ENCODE measurements at places on chromosomes 13 and 19.

GRCh38 chr13:21100994-21101757 lies 39.8 kb upstream of the LATS2 start:
- DNase-seq, result no peak

DNA sequence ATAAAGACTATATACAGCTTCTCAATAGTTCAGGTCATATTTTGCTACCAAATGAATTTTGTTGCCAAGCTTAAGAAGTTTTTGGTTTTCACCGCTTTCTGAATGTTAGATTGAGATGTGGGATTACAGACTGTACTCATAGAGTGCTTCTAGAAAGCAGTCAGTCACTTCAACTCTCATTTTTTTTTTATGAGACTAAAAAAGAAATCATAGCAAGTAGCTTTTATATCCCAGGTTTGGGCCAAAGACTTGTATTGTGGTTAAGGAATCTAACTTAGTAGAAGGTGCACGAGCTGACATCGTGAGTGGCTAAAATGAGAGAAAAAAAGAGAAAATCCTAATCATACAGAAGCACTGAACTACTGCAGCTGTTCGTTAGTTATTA lies 2.2 kb upstream of the USPL1 start:
- no peak for DNase-seq

DNA sequence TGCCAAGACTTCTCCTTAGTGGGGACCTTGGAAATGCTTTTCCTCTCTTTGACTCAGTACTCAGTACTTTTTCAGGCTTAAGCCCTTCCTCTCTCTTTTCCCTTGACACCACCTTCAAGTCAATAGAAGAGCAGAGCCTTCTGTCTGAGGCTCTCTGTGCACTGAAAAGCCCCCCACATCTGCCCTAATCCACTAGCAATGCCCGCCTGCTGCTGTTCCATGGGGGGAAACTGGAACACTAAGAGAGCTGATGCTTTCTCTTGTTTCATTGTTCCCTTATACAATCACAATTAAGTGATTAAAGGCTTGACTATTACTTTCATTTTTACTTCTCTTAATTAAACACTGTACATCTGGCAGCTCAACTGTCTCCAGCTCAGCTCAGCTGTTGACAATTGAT lies 254.5 kb downstream of the SLITRK6 start:
- no peak for DNase-seq

- no peak for DNase-seq
These were observed 855 bp downstream of the UNC13A start for GRCh38 chr19:17687141-17687856.

DNA sequence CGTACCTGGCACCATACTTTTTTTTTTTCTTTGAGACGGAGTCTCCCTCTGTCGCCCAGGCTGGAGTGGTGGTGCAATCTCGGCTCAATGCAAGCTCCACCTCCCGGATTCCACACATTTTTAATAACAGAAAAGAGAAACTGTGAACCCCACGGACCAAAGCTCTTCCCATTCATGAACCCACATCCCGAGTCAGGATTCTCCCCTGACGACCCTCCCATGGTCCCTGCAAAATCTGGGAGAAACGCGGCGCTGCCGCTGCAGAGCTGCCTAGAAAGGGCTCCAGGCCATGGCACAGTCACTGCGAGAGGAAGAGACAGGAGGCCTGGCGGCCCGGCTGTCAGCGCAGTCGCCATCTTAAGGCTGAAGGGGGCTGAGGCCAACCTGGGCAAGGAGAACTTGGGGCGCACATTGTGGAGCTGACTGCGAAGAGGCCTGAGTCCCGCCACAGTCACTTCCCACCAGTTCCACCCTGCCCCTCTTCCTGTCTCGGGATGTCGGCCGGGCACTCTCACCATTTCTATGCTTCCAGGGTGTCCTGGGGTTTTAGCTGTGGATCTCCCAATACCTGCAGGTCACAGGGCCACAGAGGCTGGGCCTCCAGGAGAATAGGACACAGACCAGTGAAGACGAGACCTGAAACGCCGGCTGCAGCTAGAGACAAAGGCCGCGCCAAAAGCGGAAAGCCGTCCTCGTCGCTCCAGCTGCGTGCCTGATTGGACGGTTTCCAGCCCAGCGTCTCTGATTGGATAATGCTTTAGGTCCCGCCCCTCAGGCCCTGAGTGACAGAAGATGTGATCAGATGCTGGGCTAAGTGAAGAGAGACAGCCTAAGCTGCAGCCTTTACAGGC lies 71.0 kb downstream of the ZNF486 start:
- DNase-seq, result peak; percentile 85

DNA sequence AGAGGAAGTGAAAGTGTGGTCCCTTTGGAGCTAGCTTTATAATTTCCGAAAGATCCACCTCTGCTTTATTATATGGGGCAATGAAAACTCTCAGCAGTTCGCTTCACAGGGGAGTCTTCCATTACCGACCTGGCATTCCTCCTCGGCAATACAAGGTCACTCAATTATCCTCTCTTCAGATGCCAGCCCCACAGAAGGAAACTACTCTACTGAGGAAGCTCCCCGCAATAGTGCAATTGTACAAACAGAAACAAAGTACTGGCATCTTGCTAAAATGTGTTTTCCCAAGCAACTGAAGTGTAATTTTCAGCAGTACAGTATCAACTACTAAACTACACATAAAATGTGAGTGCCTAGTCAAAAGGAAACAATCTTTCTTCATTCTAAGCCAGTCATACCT lies 702.0 kb downstream of the PCDH9 start:
- DNase-seq, result no peak

DNA sequence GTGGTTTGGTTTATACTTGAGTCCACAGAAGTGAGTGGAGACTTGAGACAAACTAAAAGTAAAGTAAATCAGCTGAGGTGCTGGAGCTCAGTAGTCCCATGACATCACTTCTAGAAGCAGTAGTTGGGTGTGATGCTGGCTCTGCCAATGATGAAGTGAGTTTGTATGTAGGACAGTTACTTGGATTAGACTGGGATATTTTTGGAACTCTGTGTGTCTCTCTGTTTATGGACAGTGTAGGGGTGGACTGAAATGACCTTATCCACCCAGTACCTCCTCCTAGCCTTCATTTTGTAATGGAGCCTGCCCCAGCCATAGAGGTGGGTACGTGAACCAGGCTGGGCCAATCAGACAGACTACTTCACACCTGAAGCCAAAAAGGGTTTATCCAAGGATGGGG lies 52.2 kb downstream of the POLR1D start:
- no peak for DNase-seq

- no peak for DNase-seq
These were observed 20.3 kb upstream of the RAP2A start for GRCh38 chr13:97413694-97414093.

DNA sequence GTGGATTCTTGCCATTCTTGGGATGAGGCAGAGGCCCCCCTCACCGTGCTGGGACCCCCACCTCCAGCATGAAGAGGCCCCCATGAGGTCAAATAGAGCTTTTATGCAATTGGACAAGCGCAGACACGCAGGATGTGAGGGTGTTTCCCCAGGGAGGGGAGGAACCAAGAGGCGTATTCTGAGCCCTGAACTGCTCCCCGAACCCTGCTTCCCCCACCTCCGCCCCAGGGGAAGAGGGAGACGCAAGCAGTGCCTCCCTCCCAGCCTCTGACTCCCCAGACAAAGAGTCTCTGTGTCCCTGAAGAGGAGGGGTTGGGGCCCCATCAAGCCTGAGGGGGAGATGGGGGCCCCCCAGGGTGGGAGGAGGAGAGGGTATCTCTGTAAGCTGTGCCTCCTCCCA lies 1.3 kb upstream of the RDH8 start:
- no peak for DNase-seq

GRCh38 chr13:114112231-114112825 lies 20.1 kb downstream of the RASA3 start:
- no peak for DNase-seq

- peak; percentile 6 for DNase-seq
These were observed 40.8 kb downstream of the SERPINE3 start for GRCh38 chr13:51380269-51380668.

- DNase-seq, result no peak
These were observed 40.4 kb upstream of the PDCD5 start for GRCh38 chr19:32540621-32541020.

DNA sequence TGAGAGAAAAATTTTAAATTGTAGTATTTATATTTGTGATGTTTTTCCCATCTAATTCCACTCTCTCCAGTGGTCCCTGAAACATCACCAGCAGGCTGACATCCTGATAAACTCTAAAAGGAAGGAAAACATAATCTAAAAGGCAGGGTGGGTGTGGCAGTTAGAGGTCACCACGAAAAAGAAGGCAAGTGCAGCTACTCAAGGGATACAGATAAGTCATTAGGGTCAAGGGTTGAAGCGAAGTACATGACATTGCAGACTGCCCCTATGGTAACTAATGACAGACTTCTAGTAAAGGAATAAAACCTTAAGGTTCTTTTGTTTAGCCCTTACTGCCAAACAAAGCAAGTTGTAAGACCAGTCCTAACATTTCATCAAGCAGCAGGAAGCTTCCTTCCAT lies 6.0 kb upstream of the NEK3 start:
- DNase-seq, result no peak

DNA sequence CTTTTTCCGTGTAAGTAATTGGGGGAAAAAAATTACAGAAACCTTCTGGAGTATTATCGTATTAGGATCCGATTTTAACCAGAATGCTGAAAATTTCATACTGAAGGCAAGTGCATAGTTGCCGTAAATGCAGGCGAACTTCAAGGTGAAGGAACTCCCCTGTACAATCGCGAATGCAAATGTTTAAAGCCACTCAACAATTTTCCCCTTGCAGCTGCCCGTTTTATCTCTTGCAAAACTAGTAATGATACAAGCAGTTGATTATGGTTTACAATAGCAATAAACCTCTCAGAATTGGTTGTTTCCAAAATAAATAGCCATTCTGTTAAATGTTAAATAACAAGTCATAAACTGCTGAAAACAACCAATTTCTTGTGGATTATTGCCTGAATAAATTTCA lies 105.7 kb downstream of the DNAJC15 start:
- no peak for DNase-seq

Measured in forelimb muscle (tissue), 1 donor.